NCI-H1092 treated with DMSO at 0.1 percent for 48 hours (cell line): ENCODE measurements at places on chromosomes 2 and 18.

DNA sequence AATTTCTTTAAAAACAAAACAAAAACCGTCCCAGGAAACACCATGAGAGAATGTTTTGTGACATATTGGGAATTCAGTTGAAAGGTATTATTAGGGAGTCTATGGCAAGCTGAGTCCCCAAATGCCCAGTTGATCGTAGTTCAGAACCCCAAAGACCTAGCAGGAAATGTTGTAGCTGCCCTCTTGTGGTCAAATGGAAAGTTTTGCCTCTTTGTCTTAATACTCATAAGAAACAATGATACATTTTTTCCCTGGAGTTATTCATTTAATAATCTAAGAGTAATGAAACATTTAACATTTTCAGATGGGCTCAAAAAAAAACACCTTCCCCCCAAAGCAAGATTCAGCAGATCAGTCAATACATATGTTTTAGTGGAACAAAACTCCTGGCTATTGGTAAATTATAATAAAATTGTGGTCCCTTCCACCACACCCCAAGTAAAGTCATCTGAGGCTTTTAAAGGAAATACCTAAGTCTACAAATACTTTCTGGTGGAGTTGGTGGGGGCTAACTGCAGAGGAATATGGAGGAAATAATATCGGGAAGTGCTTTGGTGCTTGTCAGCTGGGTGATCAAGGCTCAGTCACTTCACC lies 37.8 kb upstream of the EFEMP1 start:
- DNase-seq: peak; percentile 12

DNA sequence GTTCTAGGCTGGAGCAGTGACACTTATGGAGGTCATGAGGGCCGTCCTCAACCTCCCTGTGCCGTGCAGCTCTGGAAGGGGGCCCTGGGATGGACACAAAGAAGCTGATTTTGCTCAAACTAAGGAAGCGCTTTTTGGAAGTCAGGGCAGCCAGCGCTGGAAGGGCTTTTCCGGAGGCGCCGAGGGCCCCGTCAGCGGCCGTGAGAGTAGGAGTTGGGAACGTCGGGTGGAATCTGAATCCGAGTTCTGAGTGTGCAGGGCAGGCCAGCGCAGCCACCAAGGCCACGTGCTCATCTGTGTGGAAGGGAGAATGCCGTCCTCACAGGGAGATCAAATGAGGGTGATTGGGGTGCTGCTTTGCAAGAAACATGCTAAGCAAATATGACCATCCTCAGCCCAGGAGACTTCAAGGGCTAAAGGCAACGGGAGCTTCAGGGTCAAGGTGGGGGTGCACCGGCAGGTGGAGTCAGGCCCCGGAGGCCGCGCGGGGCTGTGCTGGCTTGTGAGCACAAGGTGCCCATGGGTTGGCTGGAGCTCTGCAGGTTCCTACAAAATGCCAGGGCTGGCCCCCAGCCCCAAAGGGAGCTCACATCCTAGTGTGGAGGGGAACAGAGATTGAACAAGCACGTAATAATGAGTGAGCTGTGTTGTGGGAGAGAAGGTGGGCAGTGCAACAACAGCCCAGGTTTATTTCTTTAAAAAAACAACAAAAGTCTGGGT lies 70.4 kb upstream of the HPCAL1 start:
- DNase-seq: no peak

DNA sequence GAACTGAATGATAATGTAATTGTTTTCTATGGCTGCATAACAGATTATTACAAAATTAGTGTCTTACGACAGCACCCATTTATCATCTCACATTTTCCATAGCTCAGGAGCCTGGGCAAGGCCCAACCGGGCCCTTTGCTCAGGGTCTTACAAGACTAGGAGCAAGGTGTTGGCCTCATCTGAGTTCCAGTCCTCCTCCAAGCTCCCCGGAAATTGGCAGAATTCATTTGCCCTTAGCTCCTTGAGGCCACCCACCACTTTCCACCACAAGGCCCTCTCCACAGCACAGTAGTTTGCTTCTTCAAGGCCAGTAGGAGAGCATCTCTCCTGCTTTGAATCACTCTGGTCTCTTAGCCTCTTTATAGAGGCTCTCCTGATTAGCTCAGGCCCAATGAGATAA lies 89.2 kb upstream of the SALL3 start:
- DNase-seq: no peak

DNA sequence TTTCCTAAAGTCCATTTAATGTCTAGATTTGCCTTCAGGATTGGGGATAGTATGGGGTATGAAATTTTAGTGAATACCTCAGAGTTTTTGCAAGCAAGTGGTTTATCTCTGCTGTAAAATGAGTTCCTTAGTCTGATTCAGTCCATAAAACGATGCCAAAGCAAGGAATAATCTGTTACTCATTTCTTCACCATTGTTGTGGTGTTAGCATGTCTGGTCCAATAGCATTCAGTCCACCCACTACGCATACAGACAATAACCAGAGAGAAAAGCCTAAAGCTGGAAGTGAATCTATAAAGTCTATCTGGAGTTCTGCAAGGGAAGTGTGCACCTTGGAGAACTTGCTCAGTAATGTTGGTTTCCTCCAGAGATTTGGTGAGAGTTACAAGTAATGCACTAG lies 12.9 kb upstream of the DPP4 start:
- DNase-seq: no peak
